Activated CD4-positive, alpha-beta T cell treated with anti-CD3 and anti-CD28 coated beads, Interleukin-2, amount 10 ng/mL, durations not matched to agents 7 days and 5 days (primary cell): ENCODE measurements at places on chromosomes 4 and X.

- H3K4me1 ChIP-seq, result no peaks in the 10 kb centered on the region
- H3K4me3 ChIP-seq, result no peak overlapping the region
- H3K27me3 ChIP-seq, result no peaks in the 10 kb centered on the region
- no peaks in the 10 kb centered on the region for H3K36me3 ChIP-seq
These were observed 125.8 kb downstream of the PPEF1 start for GRCh38 chrX:18833071-18833731.

DNA sequence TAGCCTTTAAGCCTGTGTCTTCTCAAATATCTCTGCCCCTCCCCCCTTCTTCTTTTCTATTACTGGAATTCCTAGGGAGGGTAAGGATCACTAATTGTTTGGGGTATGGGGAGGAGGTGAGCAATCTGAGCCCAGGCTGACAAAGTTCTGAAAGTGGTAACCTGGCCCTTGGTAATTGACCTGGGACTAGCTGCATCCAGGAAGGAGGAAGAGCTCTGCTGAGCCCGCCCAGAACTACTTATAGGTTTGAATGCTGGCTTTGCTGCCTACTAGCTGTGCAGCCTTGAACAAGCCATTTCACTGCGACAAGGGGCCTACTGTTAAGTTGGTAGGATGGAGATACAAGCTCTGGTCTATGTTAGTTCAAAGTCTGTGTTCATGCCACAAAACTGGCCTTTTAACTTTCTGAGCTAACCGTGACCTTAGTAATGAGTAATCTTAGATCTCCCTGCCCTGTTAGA, 37.8 kb downstream of the DGKK start:
- H3K4me3 ChIP-seq, result no peak overlapping the region
- H3K27me3 ChIP-seq, result peaks cover 6% of the 10 kb centered on the region
- peaks cover 1% of the 10 kb centered on the region for H3K4me1 ChIP-seq
- H3K27ac ChIP-seq, result no peak overlapping the region
- no peak for DNase-seq
- H3K36me3 ChIP-seq, result no peaks in the 10 kb centered on the region

DNA sequence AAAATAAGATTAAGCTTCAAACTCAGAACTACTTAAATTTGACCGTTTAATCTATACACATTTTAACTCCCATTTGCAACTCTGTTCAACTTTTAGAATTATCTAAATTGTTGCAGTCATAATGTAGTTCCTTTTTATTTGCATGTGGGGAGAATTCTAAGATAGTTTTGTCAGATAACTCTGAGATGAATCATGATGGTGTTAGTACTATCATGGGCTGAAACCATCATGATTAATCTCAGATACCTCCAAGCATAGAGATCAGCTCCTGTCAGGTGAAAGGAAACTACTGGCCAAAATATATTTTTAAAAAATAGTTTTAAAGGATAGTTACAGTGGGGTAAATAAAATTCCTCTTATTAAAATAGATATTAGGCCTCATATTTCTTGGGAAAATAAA, 39.0 kb downstream of the FBXO8 start:
- H3K4me1 ChIP-seq, result no peaks in the 10 kb centered on the region
- no peaks in the 10 kb centered on the region for H3K27me3 ChIP-seq
- no peak for DNase-seq
- H3K27ac ChIP-seq, result no peak overlapping the region
- H3K36me3 ChIP-seq, result no peaks in the 10 kb centered on the region
- H3K4me3 ChIP-seq, result no peak overlapping the region

DNA sequence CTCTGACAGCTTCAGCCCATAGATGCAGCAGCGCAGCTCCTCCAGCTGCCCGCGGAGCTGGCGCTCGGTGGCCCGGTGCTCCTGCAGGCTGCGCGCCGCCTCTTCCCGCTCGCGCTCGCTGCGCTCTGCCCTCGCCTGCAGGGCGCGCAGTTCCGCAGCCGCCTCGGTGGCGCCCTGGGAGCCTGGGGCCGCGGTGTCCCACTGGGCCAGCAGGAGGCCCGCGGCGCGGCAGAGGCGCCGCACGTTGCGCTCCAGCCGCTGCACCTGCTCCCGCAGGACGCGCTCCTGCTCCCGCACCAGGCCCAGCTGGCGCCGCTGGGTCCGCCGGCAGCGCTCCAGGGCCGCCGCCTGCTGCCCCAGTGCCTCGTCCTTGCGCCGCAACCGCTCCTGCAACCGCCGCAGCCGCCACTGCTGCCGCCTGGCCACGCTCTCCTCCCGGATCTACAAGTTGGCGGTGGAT, 10.1 kb downstream of the C4orf50 start:
- no peak overlapping the region for H3K4me3 ChIP-seq
- no peak overlapping the region for H3K27ac ChIP-seq
- no peak for DNase-seq

GRCh38 chrX:49991758-49992157, 69.4 kb downstream of the CLCN5 start:
- no peaks in the 10 kb centered on the region for H3K36me3 ChIP-seq
- no peak for DNase-seq
- H3K4me3 ChIP-seq, result no peak overlapping the region
- no peak overlapping the region for H3K27ac ChIP-seq
